Activated T-cell treated with anti-CD3 and anti-CD28 coated beads for 4 hours (primary cell): ENCODE measurements at places on chromosomes 5 and 9.

DNA sequence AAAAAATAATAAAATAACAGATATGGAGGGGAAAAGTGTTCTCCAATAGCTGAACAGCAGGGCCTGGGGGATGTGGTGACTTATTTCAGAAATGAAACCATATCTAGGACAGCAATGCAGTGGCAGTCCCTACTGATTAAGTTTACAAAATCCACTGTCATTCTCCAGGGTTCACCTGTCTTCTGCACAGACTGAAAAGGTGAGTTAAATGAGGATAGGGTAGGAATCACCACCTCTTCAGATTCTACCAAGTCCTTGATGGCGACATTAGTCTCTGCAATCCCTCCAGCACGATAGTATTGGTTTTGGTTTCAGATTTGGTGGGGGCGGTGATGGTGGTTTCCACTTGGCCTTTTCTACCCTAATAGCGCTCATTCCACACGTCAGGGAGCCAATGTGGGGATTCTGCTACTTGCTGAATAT is 32.3 kb upstream of the NPM1 start:
- no peak for DNase-seq

DNA sequence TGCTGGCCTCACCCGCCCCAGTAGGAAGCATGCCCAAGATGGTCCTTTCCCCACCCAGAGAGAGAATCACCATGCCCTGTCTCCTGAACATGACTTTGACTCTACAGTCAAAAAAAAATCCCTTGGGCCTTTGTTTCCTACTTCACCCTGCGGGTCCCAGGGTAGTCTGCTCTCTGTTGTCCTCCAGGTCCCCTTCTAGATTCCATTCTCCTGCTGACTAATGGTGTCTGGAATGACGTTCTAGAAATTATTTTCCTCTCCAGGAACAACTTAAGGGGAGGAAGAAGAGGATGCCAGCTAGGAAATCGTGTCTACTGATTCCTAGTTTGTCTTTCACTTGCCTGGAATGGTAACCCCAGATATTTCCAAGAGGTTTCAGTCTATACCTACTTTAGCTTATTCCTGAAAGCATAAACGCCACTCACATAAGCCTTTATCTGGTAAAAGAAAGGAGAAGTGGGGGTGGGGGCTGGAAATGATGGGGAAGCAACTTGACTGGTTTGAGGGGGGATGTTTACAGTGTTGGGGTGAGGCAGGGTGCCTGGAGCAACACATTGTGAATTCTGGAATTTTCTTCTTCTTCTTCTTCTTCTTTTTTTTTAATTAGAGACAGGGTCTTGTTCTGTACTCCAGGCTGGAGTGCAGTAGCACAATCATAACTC is 93.9 kb downstream of the SNX18 start:
- DNase-seq, result no peak

- DNase-seq, result no peak
Measured at GRCh38 chr9:113899205-113899604, 23.1 kb downstream of the ZNF618 start.

GRCh38 chr5:124746916-124747790 is 714 bp upstream of the ZNF608 start:
- DNase-seq, result no peak

DNA sequence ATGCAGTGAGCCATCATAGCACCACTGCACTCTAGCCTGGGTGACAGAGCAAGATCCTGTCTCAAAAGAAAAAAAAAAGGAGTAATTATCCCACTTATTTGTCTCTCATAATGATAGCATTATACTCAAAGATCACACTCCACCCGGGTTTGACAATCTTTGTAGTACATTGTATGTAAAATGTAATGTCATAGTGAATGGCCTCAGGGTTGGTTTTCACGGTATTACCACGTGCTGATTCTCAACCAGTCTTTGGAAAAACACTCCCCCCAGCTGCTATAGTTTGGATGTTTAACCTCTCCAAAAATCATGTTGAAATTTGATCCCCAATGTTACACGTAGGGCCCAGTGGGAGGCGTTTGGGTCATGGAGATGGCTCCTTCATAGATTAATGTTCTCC is 402.4 kb upstream of the GRAMD2B start:
- DNase-seq, result no peak

DNA sequence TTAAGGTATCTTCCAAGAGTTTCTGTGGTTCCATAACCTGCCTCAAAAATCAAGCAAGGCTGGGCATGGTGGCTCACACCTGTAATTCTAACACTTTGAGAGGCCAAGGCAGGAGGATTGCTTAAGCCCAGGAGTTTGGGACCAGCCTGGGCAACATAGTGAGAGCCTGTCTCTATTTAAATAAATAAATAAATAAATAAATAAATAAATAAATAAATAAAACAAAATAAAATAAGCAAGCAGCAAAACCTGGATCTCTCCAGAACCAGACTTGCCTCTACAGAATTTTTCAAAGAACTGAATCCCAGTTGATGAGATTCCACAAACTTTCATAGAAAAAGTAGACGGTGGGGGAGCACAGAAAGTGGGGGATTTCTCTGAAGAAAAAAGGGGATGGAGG is 12.3 kb downstream of the SERINC5 start:
- DNase-seq, result no peak

GRCh38 chr5:176854164-176854563 is 43.8 kb downstream of the UNC5A start:
- DNase-seq, result no peak

DNA sequence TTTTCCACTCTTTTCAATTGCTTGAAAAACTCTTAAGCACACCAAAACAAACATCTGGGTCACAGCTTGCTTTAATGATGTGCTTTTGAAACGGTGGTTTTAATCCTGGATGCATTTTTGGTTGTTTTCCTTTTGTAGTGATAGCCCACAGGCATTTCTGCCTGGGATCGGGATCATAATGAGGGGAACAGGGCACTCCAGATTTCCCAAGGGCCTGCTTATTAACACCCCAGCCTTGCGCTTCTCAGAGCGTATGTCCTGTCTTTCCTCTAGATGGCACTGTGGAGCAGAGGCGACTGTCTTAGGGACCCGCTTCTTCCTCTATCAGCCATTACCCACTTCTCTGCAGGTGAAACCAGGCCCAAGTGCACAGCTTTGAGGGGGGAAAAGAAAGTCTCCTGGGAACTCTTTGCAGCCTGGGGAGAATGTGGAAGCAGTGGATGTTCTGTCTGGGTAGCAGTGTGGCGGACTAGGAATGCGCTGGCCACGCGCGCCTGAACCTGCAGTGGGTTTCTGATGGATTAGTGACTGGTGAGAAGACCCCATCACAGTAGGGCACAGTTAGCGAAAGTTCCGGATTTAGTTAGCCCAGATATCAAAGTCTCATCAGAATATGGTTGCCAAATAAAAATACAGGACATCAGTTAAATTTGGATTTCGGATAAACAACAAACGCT is 190.1 kb downstream of the GNA14 start:
- DNase-seq, result peak; percentile 56

- DNase-seq, result no peak
Measured at GRCh38 chr9:100030548-100030947, 68.3 kb downstream of the ERP44 start.

DNA sequence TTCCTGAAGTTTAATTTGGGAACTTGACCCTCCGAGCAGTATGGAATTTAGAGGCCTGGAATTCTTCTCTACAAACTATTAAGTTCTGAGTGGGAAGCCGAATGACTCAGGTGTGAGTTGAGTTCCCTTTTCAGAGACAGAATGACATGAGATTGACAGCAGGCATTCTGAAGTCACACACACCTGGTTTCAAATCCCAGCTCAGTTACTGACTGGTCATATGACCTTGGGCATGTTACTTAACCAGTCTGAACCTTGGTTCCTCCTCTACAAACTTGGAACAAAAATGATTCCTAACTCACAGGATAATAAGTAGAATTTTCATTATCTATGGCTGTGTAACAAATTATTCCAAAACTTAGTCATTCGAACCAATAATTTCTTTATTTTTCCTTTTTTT is 45.5 kb upstream of the GPBP1 start:
- DNase-seq, result no peak

GRCh38 chr9:86706391-86706790 is 240.9 kb downstream of the GAS1 start:
- no peak for DNase-seq

DNA sequence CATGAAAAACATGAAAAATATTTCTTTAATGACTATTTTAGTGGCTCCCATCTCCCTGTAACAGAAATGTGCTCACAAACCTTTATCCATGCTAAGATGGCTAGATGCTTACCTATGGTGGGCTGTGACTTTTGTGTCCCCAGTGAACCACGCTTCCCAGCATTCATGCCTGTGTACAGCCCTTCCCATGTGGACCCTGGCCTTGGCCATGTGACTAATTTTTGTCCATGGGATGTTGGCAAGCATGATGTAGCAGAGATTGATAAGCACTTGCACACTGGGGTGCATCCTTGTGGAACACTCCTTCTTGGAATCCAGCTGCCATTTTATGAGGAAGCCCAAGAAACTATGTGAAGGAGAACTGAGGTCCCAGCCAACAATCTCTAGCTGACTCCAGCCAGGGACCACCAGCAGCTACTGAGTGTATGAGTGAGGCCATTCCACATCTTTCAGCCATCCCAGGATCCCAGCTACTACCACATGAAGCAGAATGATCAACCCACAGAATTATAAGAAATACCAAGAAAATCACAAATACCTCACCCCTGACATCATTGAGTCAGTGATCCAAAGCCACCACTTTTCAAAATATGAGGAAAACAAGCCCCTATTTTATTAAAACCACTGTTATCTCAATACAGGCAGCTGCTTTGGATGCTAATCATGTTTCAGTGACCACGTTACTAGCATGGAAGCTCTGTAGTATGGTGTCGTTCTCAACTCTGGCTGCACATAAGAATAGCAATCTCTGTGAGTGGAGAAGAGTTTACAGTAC is 16.1 kb upstream of the RAI14 start:
- no peak for DNase-seq

- no peak for DNase-seq
Measured at GRCh38 chr5:66875315-66875714, 279.1 kb downstream of the MAST4 start.

DNA sequence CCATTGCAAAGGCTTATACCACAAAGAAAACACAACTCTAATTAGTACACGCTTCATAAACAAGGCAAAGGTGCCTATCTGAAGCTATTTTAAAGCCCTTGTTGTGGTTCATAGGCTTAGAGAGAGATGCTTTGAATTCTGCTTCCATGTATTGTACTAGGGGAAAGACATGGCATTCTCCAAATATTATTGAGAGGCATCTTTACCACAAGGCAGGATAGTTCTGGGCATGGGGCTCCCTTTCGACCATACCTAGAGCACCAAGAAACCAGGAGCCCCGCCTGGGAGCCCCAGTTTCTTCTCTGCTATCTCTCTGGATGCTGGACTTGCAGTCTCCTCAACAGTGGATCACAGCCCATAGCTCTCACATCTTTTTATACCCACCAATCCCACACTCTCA is 93.7 kb downstream of the NFIB start:
- DNase-seq, result no peak

GRCh38 chr5:11640158-11640873 is 263.9 kb downstream of the CTNND2 start:
- DNase-seq, result no peak

- no peak for DNase-seq
Measured at GRCh38 chr5:135046661-135047346, 12.8 kb upstream of the PITX1 start.

DNA sequence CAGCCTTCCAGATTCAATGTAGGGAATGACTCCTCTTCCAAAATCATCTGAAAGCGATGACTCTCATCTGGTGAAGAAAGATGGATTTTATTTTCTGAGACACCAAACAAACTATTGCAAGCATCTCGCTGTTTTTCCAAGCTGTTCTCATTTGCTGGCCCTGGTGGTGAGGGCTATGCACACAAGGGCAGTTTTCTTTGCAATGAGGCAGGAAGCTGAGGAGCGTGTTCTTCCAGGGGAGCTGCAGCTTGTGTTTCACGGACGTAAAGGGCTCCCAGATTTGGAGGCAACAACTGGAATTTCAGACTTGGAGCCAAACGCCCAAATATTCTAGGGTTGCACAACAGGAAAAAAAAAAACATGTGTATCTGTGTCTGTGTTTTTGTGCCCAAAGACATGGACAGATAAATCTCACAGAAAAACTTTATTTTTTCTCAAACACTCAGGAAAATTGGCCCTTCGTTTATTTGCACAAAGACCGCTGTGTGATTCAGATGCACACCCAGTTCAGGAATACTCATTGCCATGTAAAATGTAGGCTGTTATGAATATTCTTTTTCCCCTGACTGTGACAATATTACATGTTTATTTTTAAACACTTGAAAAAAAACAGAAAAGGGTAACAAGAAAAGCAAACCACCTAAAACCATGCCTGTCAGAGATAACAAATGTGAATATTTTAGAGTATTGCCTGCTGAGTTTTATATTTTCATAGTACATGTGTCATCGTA is 151.3 kb downstream of the GAS1 start:
- no peak for DNase-seq

GRCh38 chr5:169592937-169593650 is 9.5 kb downstream of the SPDL1 start:
- DNase-seq, result no peak

DNA sequence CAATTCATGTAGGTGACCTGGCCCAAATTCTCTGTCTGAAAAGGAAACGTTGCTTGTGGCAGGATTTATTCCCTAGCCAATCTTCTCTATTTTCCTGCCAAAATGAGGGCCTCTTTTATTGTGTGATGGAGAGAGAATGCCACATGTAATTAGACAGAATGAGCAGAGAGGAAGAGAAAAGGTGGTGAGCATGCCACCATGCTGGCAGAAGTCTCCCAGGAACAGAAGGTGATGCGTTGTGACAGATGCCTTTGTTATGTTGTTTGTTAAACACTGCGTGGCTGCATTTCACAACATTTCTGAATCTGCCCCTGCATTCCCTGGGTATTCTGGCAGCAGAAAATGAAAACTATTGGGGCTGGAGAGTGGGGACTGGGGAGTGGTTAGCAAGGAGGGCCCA is 577.6 kb downstream of the TLR4 start:
- no peak for DNase-seq

DNA sequence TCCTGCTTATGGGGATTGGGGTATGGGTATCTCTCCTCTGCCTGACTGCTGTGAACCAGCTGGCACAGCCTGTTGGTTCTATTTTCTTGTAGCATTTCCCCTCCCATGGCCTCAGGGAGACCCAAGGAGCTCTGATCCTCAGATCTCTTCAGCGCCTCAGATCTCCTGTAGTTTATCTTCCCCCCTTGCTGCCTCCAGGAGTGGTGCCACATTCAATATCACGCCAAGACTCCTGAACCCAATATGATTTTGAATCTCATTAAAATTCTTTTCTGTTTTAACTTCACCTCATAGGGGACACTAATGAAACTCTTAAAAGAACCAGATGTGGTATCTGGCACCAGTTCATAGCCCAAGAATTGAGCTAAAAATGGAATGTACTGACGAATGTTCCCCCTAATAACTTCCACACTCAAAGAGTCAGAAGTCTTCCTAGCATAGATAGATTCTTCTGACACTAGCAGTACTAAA is 59.6 kb upstream of the LIFR start:
- DNase-seq, result no peak

GRCh38 chr9:130266236-130267098 is 907 bp downstream of the HMCN2 start:
- no peak for DNase-seq
